ENCODE measurements at places on chromosomes 13 and 19.

- peak; percentile 11 for DNase-seq
Observed at GRCh38 chr13:28817204-28817603, 2.9 kb upstream of the MTUS2 start.

DNA sequence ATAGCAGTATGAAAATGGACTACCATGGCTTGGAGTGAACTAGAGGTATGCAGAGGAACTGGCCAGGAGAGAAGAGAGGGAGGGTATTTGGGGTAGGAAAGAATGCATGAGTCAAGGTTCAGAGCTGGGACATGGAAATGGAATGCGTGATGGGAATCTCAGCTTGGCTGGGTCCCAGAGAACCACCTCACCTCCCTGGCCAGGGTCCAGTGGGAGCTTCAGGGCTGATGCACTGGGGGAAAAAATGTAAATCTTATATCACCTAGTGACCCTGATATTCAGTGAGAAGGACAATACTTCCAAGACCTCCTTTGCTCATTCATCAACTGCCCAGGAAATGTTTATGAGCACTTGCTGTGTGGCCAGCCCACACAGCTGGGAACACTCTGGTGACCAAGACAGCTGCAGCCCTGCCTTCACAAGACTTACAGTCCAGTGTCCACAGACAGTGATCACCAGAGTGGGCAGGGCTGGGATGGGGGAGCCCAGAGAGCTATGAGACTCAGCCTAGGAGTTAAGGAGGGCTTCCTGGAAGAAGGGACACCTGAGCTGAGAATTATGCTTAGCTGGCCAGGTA is 12.8 kb downstream of the IGSF23 start:
- DNase-seq, result no peak

DNA sequence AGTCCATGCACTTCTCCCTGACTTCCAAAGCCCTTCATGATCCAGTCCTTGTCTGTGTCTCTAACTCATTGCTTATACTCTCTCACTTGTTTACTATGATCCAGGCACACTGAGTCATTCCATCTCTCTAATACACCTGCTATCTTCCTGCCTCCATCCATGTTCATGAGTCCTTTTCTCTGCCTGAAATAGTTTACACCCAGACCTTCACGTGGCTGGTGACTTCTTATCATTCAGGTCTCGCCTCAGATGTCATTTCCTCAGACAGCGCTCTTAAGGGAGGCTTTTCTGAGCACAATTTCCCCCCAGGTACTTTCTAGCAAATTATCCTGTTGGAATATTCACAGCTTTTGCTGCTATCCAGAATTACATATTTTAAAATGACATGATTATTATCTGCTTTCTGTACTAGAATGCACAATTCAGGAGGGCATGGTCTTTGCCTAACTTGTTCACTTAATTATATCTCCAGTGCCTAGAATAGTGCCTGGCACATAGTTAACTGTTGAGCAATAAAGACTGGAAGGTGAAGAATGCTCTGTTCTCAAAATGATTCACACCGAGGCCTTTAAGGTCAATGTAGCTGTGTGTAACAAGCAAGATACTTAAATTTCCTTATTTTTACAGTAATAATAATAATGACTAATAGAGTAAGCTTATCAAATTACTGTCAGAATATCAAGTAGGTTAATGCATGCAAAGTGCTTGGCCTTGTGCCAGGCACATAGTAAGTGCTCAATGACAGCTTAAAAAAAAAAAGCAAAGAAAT is 183.7 kb upstream of the SPRY2 start:
- DNase-seq, result no peak

GRCh38 chr19:57406516-57407123 is 4.3 kb upstream of the ZNF17 start:
- peak; percentile 83 for DNase-seq

GRCh38 chr19:47408156-47408938 is 11.0 kb downstream of the MEIS3 start:
- no peak for DNase-seq

DNA sequence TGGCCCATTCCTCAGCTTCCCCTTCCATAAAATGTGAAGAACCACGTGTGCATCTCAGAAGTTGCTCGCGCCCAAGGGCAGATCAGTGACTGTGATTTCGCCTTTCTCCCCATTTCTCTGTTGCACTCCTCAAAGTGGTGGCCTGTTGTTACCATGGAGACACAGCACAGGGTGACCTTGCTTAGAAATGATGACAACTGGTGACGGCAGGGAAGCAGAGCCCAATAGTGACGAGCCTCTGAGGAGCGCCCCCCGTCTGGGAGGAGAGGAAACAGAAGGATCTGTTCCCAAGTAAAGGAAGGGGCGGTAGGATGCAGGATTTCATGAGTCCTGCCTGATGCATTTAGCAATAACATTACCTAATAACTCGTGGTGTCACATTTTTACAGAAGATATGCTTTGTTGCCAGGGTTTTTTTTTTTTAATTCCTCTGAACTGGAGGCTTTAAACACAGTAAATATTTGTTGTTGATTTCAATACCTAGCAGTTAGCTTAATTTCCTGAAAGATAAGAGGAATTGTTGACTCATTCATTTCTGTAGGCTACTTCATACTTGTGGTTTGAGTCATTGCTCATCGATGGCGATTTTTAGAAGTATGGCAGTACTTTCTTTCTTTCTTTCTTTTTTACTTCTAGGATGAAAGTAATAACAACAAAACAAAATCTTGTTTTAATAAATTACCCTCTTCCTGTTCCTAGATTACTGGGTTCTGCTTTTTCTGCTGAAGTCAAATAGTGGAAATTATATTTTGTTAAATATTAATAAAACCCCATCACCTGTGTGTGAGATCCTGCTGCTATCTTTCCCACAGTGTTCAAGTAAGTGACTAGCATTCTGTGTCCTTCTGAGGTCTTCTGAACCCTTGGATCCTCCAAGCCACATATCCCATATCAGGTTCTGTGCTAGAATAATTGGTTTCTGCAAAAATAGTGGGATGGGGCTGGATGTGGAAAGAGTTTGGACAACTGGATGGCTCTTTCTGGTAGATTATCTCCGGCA is 36.0 kb downstream of the MBNL2 start:
- DNase-seq, result no peak

GRCh38 chr19:42252365-42253244 is 2.3 kb downstream of the ERF start:
- no peak for DNase-seq

DNA sequence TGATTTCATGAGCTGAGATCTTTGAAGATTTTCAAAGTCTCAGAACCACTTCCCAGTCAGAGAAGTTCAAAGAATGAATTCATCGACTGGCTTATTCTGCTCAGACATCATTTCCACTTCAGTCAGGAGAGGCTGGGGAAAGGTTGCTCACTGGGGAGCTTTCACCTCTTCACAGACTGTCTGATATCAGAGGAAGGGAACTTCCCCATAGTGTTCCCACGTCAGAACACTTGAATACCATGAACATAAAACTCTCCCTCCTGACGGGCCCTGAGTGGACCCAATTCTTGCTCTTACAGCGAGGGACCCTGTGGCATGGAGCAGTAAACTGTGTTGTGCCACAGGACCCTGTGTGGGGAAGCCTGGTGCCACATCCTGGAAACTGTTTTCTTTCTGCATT is 492.6 kb downstream of the COG6 start:
- DNase-seq, result no peak

DNA sequence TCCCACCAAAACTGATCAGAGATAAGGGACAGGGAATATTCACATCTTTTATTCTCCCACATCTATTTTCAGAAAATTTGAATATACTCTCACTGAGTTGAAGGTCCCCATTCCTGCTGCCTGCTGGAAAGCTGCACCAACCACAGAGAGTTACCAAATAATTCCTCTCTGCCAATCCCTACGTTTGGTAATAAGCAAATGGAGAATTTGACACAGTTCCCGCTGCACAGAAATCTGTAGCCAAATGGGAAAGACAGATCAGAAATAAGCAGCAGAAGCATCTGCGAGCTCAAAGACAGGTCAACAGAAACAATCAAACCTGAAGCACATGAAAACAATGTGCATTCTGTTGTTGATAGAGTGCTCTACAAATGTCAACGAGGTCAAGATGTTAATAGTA is 9.9 kb downstream of the ZNF112 start:
- DNase-seq, result no peak

DNA sequence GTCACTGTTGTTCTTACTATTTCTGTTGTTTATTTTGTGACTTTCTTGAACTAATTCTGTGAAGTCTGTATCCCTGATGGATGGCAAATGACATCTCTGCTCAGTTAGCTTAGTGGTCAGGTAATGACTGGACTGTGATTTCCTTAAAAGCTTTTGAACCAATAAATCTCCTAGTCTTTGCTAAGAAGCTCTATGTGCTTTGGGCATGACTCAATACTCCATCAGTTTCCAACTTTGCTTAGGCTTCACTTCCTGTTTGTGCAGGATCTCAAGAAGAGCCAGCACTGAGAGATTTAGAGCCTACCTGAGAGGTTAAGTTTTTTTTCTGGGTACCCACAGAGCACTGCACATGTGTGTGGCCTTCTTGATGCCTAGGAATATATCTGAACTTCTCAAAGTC is 329.7 kb upstream of the HTR2A start:
- DNase-seq, result no peak

- DNase-seq, result no peak
Observed at GRCh38 chr13:66624302-66624701, 605.8 kb downstream of the PCDH9 start.

DNA sequence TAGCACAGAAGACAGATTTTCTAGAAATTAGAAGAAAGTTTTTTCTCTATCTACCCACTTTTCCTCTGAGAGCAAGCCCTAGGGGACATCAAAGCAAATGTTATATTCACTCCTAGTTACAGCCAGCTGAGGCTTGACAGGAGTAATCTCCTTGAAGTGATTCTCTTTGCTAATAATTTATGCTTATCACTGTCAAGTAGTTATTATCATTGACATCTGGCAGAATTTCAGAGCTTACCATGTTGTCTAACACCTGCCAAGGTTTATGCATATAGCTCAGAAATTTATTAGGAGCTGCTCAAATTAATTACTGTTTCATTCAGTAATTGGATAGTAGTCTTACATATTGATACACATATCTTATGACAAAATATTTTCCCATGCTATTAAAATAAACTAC is 465.9 kb upstream of the ATXN8OS start:
- DNase-seq, result peak; percentile 78

GRCh38 chr19:46408664-46409039 is 4.7 kb downstream of the CCDC8 start:
- peak; percentile 40 for DNase-seq

DNA sequence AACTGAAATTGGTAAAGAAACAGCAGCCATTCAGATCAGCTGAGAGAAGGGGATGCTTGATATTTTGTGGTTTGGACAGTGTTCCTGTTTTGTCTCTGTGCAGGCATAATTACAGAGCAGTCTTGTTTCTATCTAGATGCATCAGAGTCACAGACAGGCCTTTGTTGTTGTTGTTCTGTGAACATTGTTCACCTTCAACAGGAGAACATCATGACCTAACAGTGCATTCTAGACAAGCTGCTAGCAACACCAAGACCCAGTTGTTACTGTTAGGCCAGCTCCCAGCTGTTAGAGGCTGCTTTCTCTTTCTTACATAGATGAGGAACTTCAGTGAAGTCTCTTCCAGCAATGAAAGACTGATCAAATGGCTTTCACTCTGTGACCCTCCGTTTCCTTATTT is 8.5 kb upstream of the LSR start:
- no peak for DNase-seq

GRCh38 chr19:16476401-16476800 is 4.6 kb upstream of the EPS15L1 start:
- DNase-seq, result no peak

DNA sequence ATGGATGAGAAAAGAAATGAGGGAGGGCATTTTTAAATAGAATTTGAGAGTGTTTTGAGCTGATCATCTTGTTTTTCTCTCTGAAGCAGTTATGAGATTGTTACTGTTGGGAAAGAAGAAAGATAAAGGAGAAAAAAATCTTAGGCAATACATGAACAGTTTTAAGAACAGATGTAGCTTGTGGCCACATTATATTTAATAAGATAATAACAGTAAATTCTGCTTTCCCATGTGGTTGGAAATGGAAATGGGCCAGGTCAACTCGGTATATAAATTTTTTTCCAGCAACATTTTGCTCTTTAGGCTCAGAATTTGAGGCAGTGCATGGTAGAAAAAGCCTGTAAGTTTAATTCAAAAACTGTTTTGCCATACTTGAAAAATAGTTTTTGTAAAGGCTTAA is 118.7 kb downstream of the POSTN start:
- no peak for DNase-seq

- peak; percentile 33 for DNase-seq
Observed at GRCh38 chr19:49749055-49749716, 13.9 kb downstream of the TSKS start.

DNA sequence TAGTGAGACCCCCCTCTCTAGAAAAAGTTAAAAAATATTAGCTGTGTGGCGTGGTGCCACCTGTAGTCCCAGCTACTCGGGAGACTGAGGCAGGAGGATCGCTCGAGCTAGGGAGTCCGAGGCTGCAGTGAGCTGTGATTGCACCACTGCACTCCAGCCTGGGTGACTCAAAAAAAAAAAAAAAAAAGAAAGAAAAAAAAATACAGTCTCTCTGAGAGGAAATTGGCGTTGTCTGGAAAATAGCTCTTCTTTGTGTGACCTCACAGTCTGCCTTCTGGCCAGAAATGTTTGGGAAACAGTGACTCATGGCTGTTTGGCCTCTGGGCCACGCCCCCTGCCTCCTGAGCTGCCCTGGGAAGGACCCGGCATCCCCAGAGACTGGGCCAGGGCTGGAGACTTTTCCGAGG is 10.7 kb downstream of the MARCHF2 start:
- DNase-seq, result no peak

GRCh38 chr13:36244990-36245389 is 30.6 kb upstream of the SOHLH2 start:
- no peak for DNase-seq

- no peak for DNase-seq
Observed at GRCh38 chr13:39777021-39777420, 121.6 kb downstream of the COG6 start.

DNA sequence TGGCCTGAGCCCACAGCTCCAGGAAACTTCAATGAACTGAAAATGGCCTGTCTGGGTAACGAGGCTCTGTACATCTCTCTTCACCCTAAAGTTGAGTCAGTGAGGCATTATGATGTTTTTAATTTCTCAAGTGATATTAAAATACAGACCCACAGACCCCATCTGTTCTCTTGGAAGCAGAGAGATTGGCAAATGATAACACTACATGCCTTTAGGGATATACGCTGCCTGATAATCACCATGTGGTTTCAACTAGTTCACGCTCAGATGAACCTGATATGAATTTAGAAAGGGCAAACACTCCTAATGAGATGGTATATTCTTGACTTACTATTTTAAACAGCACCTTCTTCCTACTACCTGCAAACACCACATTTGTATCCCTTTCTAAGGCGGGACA is 127.5 kb downstream of the RFC3 start:
- no peak for DNase-seq

- no peak for DNase-seq
Observed at GRCh38 chr19:16518483-16519229, 22.5 kb downstream of the C19orf44 start.
